ENCODE measurements at places on chromosomes 2 and 18.
A peak's percentile ranks its signal among the peaks of the same experiment; 100 is the strongest.

- no peak for DNase-seq
Measured at GRCh38 chr2:222049946-222050345, 248.9 kb downstream of the PAX3 start.

DNA sequence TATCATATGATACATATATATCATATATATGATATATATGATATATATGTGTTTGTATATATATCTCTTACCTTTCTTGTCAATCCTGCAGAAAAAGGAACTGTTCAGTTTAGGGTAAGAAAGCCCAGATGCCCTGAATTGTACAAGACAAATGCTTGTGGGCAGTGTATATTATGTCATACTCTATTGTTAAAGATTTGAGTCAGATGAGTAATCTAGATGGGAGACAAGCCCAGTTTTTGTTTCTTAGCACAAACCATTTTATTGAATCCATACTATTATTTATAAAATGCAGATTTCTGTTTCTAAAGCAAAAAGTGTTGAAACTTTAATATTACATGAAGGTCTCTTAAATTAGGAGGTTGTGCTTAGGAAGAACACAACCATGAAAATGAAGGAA, 90.6 kb downstream of the VRK2 start:
- DNase-seq, result no peak

- no peak for DNase-seq
Measured at GRCh38 chr2:168703926-168704325, 98.5 kb upstream of the NOSTRIN start.

DNA sequence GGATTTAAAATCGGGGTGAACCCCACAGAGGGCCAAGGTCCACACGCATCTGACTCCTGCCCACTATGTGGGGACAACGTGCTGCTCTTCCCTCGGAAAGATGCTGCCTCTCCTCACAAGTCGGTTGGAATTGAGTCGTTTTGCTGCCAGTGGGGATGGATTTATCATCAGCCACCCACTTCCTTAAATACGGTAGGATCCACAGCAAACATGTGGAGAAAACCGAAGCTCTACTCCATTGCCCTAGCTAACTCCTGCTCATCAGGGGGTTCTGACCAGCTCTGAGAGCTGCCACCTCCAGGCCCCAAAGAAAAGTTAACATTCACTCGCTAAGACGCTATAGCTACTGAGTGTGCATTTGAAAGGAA, 80.9 kb downstream of the CHRNA1 start:
- no peak for DNase-seq

DNA sequence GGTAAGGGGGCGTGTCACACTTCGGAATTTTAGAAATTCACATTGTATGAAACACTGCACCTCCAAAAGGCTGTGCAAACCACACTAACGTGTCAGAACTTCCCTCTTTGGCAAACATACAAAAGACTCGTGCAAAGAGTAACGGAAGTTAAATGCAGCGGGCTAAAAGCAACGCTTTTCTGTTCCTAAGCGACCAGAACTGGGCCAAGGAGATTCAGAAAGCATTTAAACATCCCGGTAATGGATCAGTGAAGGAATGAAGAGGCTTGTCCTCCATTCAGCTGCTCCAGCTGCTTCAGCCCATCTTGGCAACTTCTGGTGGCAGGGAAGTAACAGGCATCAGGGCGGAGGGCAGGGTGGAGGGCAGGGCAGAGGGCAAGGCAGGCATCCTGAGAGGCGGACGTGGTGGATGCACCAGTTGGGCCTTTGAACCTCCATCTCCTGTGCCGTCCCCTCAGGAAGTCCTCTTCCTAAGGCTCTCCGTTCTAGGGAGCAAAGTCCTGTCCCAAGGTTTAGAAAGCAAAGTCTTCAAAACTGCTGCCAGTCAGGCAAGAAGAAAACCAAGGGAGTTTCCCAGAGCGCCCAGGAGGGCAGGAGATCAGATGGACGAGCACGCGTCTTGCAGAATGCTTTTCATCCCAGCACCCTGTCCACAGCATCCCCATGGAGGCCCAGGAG, 230.7 kb downstream of the ZNF516 start:
- no peak for DNase-seq

GRCh38 chr18:24016643-24017042, 2.1 kb downstream of the TTC39C start:
- DNase-seq, result peak; percentile 58

DNA sequence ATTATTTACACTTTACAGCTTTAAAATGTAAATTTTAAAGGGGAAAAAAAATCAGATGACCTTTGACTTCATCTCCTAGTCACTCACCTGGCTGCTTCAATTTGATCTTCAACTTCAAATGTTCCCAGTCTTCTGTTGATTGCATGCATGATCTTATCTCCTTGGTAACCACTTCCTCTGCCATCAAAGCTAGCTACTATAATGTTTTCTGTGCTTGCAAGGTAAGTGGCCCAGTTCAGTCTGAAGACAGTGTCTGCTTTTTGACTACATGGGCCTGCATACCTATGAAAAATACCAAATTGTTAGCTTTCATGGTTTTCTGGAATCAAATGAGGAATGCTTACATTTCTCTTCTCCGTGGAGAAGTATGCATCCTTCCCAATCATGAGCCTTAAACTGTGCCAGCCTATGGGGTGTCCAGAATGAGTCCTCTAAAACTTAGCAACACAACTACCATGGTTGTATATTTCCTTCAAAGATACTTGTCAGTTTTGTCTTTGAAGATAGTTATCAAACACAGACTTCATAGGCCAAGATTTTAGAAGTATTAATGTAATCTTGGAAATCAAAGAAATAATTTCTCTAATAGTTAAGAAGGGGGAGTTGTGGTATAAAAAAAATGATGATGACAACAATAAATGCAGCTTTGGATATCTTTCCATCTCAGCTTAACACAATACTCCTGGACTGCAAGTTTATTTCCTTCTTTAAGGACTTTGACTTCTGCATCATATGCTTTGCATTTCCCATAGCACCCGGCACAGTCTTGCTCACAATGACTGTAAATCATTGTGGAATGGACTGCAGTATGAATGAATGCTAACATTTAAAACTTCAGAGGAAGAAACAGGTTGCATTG, 62.1 kb downstream of the DPP4 start:
- DNase-seq, result no peak

GRCh38 chr2:218963601-218964000, 4.1 kb downstream of the CDK5R2 start:
- no peak for DNase-seq

GRCh38 chr2:168964251-168964807, 63.2 kb downstream of the G6PC2 start:
- no peak for DNase-seq

Data from NCI-H345 (cell line).